ENCODE measurements at places on chromosomes 7 and 10.

GRCh38 chr10:124323111-124323725, 95.5 kb downstream of the OAT start:
- no peak for DNase-seq

GRCh38 chr7:2622869-2623697, 8.7 kb upstream of the TTYH3 start:
- no peak for DNase-seq

- DNase-seq, result no peak
These were observed 559 bp downstream of the VWC2 start for GRCh38 chr7:49773936-49774458.

DNA sequence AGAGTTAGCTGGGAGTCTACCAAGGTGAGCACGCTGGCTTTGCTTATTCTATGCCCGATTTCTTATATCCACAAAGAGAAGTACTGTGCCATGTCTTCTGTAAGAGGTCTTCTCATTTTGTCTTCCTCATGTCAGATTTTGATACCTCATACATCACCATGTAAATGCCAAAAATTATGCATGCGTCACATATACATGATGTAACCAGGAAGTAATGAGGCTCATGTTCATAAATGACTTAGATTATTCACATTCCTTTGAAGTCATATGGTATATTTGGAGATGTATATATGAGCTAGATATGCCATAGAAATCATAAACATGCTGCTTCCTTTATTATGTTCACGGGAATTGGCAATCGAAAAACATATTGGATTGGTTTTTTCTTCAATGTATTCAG, 97.7 kb upstream of the CELF2 start:
- no peak for DNase-seq

DNA sequence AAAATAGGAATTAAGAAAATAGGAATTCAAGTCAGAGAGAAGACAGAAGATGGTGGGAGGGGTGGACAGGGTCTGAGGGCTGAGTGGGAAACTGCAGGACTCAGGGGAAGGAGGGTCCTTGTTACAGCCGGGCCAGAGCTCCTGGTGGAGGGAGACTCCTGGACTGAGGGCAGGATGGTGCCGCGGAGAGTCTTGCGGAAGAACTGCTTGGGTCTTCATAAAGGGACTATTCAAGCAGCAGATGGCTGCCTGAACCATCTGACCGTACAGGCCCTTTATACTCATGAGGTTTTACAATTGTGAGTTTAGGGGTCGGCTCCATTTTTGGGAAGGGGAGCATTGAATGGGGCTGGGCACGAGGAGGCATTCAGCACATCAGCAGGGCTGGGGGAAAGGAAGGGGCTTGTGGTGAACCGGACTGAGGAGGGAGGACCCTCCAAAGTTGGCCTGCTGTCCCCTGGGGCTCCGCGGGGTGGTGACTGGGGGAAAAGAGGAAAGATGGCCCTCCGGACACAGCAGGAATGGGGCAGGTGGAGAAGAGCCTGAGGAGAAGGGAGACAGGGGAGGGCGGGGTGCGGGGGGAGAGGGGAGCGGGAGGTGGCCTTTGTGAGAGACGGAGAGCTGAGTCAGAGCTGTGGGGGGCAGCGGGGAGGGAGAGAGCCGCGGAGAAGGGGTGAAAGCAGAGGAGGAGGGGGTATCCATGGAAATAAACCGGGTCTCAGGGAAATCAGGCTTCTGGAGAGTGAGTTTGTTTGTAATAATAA, 1.5 kb downstream of the FAM131B start:
- DNase-seq, result no peak

- DNase-seq, result no peak
These were observed 62.3 kb upstream of the CCDC6 start for GRCh38 chr10:59968705-59969104.

- DNase-seq, result no peak
These were observed 12.4 kb upstream of the SAMD8 start for GRCh38 chr10:75098902-75099673.

- DNase-seq, result no peak
These were observed 40.4 kb downstream of the ASAH2 start for GRCh38 chr10:50210876-50211275.

Measured in effector CD4-positive, alpha-beta T cell (primary cell).